ENCODE measurements at places on chromosomes 3 and 15. TPM values are rescaled to one million over a fixed set of nuclear protein-coding genes. Genes with fewer than 3 reads are reported as not detected.

DNA sequence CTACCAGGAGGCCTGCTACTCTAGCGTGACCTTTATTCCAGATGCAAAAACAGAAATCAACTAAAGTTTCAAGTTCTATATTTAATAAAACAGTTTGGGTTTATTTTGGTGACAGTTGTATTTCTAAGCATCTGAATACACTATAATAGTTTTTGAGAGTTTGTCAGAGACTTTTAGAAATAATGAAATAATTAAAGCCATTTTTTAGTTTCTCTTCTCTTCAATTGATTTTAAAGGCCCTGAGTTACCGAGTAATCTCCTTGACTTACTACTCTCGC is 523.4 kb downstream of the CADM2 start:
- H3K27me3 ChIP-seq = no peaks in the 10 kb centered on the region
- H3K4me1 ChIP-seq = no peaks in the 10 kb centered on the region
- H3K4me3 ChIP-seq = no peak overlapping the region
- no peaks in the 10 kb centered on the region for H3K36me3 ChIP-seq

GRCh38 chr15:45164914-45165313 is 22.9 kb downstream of the SHF start:
- no peaks in the 10 kb centered on the region for H3K27me3 ChIP-seq
- peaks cover 23% of the 10 kb centered on the region for H3K4me1 ChIP-seq
- DNase-seq = no peak
- H3K4me3 ChIP-seq = no peak overlapping the region

DNA sequence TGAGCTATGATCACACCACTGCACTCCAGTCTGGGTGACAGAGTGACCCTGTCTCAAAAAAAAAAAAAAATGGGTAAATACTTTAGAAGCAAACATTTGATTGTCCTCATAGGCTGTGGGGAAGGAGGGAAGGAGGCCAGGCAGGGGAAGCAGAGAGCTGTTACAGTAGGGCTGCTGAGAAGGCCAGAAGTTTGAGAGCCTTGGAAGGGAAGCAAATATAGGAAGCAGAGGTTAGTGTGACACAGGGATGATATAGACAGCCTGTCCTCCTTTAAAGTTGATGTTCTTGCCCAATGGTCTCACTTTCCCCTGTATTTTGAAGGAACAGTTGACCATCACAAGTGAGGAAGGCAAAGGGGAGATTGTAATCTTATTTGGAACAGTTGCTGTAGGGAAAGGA is 5.3 kb upstream of the ALPK3 start:
- peaks cover 5% of the 10 kb centered on the region for H3K27me3 ChIP-seq
- DNase-seq = no peak
- H3K27ac ChIP-seq = no peak overlapping the region
- H3K4me3 ChIP-seq = no peak overlapping the region

Gene CFAP20DC
- total RNA-seq = 11.4 TPM
